ENCODE measurements at places on chromosomes 2 and 18.

DNA sequence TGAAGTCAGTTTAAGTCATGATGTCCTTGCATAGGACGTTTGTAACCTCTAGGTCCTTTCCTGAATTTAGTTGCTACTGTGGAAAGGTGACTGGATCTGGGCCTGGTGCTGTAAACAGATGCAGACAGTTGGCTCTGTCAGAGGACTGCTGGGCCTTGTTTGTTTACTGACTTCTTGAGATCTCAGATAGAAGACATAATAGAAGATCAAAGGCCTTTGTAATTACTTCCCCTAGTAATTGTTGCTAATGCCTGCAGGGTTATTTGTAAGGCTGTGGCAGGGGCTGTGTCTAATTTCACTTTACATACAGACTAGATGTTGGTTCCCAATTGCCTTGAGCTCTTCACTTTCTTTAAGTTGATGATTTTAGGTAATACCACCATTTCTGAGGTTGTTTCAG, 42.5 kb downstream of the LYPD6B start:
- DNase-seq = no peak

- no peak for DNase-seq
These were observed 7.1 kb upstream of the CELF4 start for GRCh38 chr18:37572736-37573135.

- peak; percentile 56 for DNase-seq
These were observed 110.6 kb downstream of the PRELID3A start for GRCh38 chr18:12518326-12518725.

DNA sequence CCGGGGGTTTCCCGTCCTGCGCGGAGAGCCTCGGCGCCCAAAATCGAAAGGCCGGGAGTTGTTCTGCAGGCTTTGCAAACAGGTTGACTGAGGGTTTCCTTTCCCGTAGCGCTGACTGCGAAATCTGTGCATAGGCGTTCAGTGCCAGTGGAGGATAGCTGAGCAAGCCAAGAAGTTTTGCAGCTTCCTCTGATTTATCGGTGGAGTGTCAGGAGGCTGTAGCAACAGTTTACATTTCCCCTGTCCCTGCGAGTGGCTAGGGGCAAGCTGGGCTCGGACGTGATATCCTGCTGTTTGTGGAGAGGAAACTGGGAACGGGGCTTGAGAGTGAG, 694 bp downstream of the THSD7B start:
- no peak for DNase-seq

DNA sequence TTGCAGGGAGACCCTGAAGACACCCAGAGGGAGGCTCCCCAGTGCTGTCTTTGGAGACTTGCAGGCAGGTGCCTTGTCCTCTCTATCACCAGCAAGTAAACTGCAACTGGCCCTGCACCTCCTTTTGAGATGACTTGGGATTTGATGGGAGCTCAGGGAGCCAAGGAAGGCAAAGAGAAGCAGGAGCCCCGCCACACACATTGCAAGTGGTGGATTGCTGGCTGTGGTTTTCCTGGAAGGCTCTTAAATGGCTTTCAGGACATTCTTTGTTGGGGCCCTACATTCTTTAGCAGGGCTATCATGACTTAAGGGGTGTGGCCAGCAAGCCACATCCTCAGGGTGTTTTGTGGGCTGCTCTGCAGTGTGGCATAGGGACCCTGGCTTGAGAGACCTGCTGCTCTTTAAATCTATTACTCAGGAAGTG, 39.9 kb upstream of the CDC42EP3 start:
- peak; percentile 98 for DNase-seq

GRCh38 chr18:10417191-10417590, 37.2 kb upstream of the APCDD1 start:
- no peak for DNase-seq

- no peak for DNase-seq
These were observed 282 bp upstream of the PUS10 start for GRCh38 chr2:61018318-61018755.

GRCh38 chr2:98487806-98488189, 43.1 kb downstream of the INPP4A start:
- peak; percentile 27 for DNase-seq

DNA sequence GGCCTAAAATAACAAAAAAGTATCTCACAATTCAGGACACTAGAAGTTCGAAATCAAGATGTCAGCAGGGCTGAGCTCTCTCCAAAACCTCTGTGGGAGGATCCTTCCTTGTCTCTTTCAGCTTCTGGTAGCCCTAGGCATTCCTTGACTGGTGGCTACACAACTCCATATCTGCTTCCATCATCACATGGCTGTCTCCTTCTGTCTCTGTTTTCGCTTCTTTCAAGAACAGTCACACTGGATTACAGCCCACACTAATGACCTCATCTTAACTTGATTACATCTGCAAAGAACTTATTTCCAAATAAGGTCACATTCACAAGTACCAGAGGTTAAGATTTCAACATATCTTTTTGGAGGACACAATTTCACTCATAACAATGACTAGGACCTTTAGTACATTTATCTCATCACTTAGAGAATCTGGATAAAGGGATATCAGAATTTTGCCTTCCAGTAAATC, 275.2 kb downstream of the IRS1 start:
- DNase-seq = peak; percentile 95

GRCh38 chr18:33611525-33612135, 33.6 kb downstream of the ASXL3 start:
- DNase-seq = no peak

DNA sequence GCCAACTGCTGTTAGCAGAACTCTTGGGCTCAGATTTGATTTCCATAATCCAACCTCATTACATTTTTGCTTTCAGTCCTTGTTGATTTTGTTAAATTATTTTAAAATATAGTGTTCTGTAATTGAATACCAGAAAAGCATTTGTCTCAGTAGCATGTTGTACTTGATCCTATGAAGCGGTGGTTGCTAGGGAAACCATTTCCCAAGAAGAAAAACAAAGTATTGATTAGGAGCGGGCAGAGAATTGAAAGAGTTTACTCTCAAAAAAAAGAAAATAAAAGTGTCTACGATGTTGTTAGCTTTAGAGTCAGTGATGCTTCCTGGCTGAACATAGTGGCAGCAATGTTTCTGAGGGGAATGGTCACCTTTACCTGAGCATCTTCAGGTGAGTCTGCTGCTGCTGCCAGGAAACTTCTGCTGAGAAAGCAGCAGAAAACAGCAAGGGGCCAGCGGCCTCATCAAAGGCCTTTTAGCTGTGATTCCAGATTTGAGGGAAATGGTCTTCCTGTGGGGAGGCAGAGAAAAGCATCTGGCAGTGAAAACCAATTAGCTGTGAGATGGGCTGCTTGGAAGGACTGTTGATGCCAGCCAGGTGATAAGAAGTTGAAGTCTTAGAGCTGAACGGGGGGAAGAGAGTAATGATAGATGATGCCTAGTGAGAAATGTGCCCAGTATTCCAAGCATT, 37.1 kb downstream of the CRIM1 start:
- DNase-seq = no peak

GRCh38 chr18:12679183-12679786, 21.4 kb upstream of the SPIRE1 start:
- peak; percentile 80 for DNase-seq

- no peak for DNase-seq
These were observed 23.0 kb upstream of the RHOB start for GRCh38 chr2:20423847-20424246.

GRCh38 chr18:32460171-32460731, 10.4 kb downstream of the GAREM1 start:
- DNase-seq = no peak

- peak; percentile 85 for DNase-seq
These were observed 207.2 kb downstream of the SLC8A1 start for GRCh38 chr2:40244675-40245074.

DNA sequence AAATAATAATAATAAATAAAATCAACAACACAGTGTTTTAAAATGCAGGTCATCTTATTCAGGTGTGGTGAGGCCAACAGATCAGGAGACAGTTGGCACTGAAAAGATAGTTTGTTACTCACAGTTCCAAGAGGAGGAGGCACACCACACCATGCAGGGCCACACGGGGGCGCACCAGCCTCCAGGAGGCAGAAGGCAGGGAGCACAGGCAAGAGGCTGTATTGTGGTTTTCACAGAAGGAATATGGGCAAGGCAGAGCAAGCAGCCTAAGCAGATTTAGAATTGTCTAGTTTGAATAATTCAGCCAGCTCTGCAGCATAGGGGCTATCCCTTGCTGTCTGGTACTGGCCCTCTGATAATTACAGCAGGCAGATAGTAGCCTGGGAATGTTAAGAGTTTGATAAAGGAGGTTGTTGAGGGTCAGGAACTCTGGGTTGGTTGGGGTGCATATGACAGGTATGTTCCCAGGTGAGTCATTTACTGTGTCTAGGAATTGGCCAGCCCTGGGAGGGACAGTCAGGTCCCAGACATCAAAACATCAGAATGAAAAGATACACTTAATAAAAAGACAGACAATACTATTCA, 31.3 kb downstream of the KIAA2012 start:
- peak; percentile 79 for DNase-seq
